ENCODE measurements at places on chromosomes 4 and X.

DNA sequence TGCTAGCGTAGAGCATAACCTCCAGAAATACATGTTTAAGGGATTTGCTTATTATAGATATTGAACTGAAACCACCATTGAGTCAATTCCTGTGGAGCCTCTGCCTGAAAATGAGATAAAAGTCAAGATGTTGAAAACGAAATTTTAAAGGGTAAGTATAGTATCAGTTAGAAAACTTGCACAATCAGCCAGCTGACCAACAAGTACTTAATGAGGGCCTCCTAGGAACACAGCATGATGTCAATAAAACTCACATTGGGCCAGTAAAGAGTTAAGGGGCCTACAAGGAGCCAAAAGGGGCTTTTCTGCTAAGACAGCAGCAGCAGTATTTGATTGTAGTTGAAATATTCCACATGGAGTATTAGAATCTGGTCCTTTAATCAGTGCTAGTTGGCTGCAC, 314.1 kb upstream of the PPARGC1A start:
- no peak for DNase-seq

GRCh38 chr4:47816748-47817147, 21.1 kb downstream of the CORIN start:
- no peak for DNase-seq

DNA sequence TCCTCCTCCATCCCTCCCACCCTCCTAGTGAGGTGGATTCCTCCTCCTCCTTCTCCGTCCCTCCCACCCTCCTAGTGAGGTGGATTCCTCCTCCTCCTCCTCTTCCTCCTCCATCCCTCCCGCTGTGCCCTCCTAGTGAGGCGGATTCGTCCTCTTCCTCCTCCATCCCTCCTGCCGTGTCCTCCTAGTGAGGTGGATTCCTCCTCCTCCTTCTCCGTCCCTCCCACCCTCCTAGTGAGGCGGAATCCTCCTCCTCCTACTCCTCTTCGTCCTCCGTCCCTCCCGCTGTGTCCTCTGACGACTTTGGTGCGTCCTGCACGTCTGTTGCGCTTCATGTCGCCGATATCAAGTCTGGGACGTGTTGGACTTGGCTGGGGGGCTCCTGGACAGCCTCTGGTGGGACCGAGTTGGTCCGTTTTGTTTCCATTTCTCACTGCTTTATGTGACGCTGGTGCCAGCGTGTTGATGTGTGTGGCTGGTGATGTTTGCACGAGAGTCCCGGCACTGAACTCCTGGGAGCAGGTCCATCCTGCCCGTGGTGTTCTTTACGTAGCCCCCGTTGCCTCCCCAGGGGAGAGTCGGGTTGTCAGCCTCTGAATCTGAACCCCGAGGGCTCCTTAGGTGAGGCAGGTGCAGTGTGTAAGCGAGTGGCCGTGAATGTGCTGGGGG, 5.4 kb downstream of the AKAP17A start:
- DNase-seq, result no peak

DNA sequence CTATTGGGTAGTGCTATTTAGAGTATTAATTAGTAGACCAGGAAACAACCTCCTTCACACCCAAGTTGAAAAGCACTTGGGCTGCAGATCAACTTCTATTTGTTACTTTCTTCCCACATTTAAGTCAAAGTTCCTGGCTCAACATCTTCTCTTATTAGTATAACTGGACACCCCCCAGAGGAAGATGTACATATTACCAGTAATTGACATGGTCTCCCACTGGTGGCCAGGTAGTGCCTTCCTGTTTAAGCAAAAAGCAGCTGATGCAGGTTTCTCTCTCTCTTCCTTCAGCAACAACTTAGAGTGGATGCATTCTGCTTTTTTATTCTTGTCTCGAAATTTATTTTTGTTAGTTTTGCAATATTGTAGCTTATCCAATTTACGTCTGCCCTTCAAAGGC, 438.1 kb downstream of the GBA3 start:
- no peak for DNase-seq

GRCh38 chrX:9940421-9940820, 26.7 kb upstream of the CLDN34 start:
- DNase-seq, result no peak

- DNase-seq, result no peak
These were observed 4.7 kb downstream of the FAM120C start for GRCh38 chrX:54178100-54178940.

Data from activated CD4-positive, CD25-positive, alpha-beta regulatory T cell (primary cell).